Activated effector memory CD4-positive, alpha-beta T cell treated with Interleukin-2 at 50 U/mL for 16 hours (primary cell): ENCODE measurements at places on chromosomes 3 and 15.

GRCh38 chr3:31343075-31343474 lies 189.7 kb upstream of the STT3B start:
- DNase-seq = no peak

GRCh38 chr3:119604878-119605277 lies 7.2 kb downstream of the PLA1A start:
- DNase-seq = no peak

GRCh38 chr15:57735891-57736290 lies 29.4 kb downstream of the POLR2M start:
- DNase-seq = no peak

DNA sequence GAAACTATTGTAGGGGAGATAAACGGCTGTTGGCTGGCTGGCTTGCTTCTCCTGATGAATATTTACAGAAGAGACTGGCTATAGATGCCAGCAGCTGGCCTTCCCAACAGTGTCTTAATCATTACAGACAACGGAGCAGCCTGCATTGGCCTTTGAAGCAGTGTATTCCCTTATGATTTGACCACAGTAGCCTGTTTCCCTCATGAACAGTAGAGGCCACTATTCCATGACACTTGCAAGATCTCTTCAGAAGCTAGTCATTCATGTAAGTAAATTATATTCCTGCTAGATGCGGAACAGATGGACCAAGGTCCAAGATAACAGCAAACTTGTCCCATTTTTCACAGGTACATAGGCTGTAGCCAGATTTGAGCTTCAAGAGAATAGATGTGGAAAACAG lies 47.3 kb downstream of the TMCO5A start:
- no peak for DNase-seq

DNA sequence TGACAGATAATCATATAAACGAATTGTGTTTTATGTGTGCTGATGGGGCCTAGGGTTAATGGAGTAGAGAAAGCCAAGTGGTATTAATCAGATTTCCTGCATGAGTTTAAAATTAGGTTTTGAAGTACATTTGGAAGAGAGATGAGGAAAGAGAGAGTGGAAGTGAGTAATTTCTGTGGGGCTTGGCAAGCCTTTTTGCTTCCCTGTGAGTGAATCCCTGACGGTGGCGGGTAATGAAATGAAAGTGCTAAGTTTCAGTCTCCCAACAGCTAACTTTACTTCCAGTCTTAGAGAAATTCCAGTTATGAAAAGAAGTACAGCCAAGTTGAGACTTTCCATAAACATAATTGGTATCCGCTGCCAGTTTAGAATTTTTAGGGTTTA lies 139.4 kb downstream of the BBX start:
- DNase-seq = no peak

DNA sequence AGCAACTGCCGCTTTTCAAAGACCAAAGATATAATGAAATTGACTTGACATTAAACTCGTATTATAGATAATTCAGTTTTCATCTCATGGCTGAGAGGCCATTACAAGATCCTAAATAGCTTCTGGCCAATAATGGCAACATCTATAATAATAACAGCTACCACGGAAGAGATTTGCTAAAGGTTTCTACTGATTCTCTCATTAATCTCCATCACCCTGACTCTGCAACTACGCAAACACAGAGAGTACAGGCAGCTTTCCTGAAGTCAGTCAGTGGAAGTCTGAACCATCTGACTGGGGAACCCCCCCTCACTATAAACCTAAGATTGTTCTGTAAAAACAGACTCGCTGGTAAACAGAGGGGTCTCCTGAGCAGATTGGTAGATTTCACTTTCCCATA lies 257.1 kb downstream of the MAGI1 start:
- DNase-seq = no peak
